Memory B cell (primary cell): ENCODE measurements at places on chromosomes 5 and 9.
A peak's percentile ranks its signal among the peaks of the same experiment; 100 is the strongest.

DNA sequence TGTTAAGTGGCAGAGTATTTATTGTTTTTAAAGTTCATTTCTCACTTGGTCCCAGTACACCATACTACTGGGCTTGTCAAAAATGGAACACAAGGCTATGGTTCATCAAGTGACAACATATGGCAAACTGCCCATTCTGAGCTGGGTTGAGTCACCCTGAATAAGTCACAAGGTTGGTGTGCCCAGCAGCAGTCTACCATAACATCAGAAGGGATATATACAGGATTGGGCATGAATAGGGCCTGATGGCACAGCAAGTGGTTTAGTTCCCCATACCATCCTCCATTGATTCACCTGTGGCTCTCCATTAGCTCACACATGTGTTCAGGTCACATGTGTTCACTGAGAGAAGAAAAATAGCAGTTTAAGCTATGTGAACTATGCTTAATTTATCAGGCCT is 249.8 kb upstream of the PRDM9 start:
- no peak for DNase-seq

DNA sequence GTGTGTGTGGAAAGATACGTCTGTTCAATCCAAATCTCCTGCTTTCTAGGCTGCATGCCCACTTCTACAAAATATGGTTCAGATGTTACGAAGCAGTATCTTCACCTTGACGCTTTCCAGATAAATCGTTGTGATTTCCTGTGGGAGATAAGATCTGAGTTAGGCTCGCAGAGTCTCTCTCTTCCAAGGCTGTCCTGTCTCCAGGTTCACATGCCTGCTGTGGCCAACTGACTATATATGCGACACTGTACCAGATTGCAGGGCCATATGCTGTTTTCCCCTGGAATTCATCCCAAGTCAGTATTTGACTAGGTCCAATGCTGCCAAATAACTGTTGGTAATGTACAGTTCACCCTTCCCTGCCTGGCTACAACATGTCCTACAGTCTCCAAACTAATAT is 47.9 kb downstream of the TMEM252 start:
- no peak for DNase-seq

DNA sequence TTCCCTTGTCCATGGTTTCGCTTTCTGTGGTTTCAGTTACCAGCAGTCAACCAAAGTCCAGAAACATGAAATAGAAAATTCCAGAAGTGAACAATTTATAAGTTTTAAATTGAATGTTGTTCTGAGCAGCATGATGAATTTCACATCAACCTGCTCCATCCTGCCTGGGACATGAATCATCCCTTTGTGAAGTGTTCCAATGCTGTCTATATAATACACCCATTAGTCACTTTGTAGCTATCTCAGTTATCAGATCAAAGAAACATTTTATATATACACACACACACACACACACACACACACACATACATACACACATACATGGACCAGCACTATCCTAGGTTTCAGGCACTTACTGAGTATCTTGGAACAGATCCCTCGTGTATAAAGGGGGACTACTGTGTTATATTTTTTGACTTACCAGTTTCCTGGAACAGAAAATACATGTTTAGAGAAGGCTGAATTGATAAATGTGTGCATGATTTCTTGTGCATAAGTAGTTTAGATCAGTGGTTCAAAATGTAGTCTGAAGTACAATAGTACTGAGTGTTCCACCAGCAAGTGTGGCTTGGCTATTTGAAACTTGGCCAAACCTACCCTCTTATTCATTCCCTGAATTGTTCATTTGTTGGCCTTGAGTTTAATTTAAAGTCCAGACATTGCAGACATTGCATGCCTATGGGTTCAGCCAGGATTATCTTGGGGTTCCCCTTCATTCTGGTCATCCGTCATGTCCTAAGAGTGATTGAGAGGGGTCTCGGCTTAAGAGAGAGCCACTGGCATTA is 510.0 kb downstream of the GADD45G start:
- no peak for DNase-seq

GRCh38 chr5:139710319-139711066 is 62.3 kb downstream of the CXXC5 start:
- peak; percentile 77 for DNase-seq

- no peak for DNase-seq
These were observed 5.5 kb upstream of the JAKMIP2 start for GRCh38 chr5:147788023-147788422.

GRCh38 chr5:178143901-178144300 is 9.8 kb downstream of the NHP2 start:
- no peak for DNase-seq

GRCh38 chr9:93112864-93113389 is 16.9 kb downstream of the CARD19 start:
- DNase-seq: no peak

GRCh38 chr9:94005272-94005901 is 50.2 kb upstream of the BARX1 start:
- no peak for DNase-seq

DNA sequence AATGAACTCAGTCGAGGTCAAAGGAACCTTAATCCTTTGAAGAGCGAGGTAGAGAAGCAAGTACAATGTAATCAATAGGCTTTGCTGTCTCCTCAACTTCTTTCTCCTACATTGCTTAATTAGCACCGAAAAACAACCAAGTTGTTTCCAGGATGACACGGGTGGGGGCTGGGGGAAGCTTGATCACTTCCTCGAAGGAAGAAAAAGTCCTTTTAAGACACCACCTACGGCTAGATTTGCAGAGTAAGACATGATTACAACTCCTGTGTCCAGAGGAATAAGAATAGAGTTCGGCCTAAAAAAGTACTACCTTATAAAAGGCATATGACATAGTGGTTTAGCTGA is 811 bp upstream of the ARRDC3 start:
- peak; percentile 13 for DNase-seq

DNA sequence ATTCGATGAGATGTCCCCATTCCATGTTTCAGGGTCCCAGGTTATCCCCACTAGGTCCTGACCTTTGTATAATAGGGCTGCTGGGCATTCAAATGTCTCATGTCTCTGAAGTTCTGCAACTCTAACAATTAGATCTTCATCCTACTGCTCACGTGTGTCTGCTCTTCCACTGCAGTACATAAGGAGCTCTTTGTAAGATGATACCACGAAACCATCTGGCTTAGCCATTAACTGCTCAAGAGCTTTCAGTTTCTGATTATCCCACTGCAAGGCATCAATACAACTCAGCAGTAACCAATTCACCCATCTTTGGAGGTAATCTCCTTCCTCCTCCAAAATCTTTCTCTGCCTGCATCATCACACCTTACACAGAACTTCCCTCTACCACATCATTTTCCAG is 49.9 kb upstream of the PPP2CA start:
- no peak for DNase-seq

DNA sequence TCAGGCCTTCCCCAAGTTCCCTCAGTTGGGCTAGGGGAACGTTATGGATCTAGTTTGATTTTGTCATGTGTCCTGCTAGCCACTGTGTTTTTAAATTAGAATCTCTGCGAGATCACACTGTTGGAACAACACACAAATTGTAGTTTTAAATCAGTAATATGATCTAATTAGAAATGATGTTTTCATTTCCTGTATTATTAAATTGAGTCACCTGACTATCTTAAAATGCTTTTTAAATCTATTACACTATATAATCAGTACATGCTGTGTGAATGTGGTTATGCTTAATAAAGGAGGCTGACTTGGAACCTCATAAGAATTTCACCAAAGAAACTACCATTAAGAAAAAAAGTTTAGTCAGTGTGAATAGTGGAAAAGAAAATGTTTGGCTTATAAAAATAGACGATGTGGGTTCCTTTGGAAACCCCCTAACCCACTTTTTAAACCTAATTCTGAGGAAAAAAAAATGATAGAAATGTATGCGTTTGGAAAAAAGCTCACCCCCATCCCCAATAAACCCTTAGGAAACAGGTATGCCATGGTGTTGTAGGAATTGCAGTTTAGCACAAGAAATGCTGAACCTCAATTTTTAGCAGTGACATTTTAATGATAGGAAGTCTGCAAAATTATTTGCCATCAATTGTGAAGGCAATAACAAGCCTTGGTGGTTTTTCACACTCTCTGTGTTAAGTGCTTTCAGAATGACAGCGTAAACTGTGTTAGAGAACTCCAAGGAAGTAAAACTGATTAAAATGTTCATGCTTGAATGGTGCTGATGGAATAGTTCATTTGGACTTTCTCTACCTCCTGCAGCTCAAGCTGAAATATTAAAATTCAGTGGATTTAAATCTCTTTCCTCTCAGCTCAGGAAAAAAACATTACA is 59.0 kb downstream of the TLE4 start:
- no peak for DNase-seq

- DNase-seq: peak; percentile 55
These were observed 1.0 kb downstream of the MATR3 start for GRCh38 chr5:139294374-139295165.

GRCh38 chr5:40932766-40933165 is 23.5 kb downstream of the C7 start:
- no peak for DNase-seq

- DNase-seq: no peak
These were observed 211.2 kb downstream of the DAB2IP start for GRCh38 chr9:121862371-121863332.

DNA sequence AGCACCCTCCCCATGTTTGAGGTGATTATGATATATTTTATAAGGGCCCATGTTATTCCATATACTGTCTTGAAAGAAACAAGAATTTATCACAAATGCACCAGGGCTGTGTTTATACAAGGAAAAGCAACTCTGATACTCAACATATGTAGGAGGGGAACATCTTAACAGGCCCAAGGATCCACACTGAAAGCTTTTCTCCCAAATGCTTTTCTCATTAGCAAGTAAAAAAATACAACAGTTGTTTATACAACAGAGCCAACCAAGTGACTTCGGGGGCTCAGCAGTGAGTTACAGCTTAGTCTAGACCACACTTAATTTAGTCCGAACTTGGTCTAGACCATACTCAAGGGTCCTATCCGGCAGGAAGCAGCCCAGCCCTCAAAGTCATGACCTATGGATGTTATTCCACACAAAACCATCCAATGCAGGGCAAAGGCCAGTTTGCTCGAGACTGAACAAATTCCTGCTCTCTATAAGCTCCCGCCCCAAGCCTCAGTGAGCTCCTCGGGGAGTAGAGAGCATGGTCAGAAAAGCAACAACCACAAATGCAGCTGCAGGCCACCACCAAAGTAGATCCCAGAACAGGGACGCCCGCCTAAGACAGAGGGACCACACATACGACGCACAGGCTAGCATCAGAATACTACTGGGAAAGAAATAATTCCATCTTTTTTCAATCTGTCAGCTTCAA is 6.8 kb downstream of the GZMK start:
- DNase-seq: no peak

DNA sequence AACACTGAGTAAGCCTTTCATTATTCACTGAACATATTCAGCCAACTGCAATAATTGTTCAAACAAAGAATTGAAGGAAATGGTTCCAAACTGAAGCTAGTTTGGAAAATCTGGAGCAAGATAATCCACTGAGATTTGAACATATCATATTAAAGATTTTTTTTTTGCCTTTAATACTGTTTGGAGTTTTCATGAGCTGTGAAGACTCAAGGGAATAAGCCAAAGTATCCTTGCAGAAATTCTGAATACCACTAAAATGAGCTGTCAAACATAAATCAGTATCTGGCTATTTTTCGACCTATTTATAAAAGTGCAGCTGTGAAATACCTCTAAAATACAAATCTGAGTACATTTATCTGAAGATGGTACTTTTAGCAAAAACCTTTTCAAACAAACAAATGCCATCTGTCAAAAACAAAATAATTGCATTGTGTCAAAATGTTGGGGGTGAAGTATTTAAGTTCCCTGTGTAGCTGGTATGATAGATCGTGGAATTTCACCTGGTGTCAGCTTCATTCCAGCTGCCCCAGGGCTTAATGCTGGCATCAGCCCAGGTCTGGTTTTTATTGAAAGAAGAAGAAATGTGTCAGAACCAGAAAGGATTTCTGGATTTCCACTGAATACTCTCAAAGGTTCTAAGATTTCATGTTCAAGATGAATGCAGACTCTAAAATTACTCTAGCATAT is 149.0 kb upstream of the GRAMD2B start:
- no peak for DNase-seq

GRCh38 chr5:66323529-66323895 is 179.4 kb downstream of the SREK1 start:
- no peak for DNase-seq

- DNase-seq: no peak
These were observed 200.8 kb downstream of the RGS3 start for GRCh38 chr9:113664181-113664875.

- no peak for DNase-seq
These were observed 14.3 kb upstream of the KLF9 start for GRCh38 chr9:70428781-70429180.

DNA sequence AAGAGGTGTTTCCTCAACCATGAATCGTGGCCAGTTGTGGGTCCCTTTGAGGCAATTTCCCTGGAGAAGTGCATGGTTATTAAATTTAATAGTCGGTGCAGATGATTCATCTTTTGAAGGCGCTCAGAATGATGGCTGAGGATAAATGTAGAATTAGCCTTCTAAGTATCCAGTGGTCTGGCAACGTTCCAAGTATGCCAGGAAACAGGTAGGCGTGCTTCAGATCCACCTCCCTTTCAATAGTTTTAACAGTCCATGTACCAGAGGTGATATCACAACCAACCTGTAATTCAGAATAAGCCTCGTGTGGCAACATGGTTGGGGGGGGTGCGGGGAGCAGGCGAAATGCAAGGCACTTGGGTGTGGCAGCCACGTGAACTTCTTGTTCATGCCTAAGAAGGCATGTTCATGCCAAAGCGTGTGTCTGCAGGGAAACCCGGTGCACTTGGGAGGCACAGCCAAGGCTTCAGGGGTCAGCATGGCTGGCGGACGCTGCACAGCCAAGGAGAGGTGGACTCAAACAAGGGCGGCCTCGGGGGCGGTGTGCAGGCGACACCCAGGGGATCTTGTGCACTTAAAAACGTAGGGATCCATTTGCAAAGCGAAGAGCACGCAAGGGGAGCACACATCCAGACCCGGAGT is 5.2 kb upstream of the NKD2 start:
- DNase-seq: peak; percentile 8

DNA sequence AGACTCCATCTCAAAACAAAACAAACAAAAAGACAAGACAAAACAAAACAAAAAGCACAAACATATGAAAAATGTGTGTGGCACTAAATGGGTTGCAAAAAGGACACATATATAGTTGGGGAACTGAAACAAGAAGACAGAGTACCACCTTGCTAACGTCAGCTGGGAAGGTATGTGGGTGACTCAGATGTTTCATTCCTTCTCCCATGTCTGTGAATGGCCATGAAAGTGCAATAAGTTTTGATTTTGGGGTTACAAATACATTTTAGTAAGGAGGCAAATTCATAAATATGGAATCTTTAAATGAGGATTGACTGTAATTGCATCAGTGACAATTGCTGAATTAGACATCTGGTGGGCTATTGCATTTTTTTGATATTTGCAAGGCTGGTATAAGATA is 81.6 kb upstream of the KLF4 start:
- DNase-seq: no peak

- DNase-seq: no peak
These were observed 127.5 kb upstream of the CDKN2B start for GRCh38 chr9:22136461-22137096.

DNA sequence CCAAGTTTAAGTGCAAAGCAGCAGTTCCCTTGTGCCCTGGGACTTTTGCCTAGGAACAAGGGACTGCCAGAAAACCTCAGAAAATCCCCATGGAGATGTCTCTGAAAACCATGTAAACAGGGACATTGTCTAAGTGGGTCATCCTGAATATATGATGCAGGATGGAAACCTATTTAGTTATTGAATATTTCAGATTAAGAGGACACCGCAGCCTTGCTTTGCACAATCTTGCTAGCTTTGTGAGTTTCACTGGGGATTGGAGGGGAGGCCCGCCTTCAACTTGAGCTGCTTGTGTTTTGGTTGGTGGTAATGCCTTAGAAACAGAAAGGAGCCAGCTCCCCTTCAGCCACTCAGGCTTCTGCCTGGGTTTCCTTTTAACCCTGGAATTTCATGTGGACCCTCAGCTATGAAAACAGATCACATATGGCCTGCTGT is 112.8 kb downstream of the C9orf152 start:
- DNase-seq: no peak
